NCI-H524 treated with DMSO at 0.1 percent for 48 hours (cell line): ENCODE measurements at places on chromosomes 6 and 20.

- DNase-seq: peak; percentile 27
Observed at GRCh38 chr6:94636780-94637385, 940.5 kb upstream of the MANEA start.

DNA sequence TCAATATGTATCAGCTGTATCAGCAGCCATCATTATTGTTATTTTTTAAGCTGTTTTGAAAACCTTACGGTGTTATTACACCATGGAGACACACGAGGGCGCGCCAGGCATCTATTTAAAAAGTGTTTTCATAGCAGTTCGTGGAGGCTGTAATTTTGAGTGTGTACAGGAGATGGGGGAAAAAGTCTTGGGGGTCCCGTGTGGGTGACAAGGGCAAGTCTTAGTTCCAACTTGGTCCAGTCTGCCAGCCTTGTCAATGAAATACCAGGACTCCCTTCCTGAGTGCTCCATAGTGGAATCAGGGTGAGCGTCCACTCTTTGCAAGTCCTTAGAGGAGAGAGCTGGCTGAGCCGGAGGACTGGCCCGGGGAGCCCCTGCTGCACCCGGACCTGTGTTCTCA, 43.3 kb downstream of the SLC2A10 start:
- DNase-seq: peak; percentile 53

GRCh38 chr6:25025248-25025918, 89.6 kb upstream of the RIPOR2 start:
- no peak for DNase-seq

- DNase-seq: peak; percentile 43
Observed at GRCh38 chr20:37987602-37988290, 45.5 kb downstream of the TTI1 start.

DNA sequence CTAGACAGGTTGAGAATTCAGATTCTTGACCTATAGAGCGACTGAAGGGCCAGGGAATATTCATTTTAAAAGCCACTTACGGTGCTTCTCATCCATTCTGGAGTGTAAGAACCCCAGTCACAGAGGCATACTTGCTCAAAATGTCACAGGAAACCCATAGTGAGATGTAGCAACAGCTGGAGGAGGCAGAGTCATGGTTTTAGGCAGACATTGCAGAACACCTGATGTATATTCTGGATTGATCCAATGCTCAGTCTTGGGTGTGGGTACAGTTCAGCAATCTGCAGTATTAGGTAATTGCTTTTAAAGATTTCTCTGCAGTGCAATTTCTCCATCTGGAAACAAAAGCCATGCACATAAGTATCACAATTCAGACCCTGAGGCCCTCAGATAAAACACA, 137.4 kb upstream of the SLC22A23 start:
- DNase-seq: no peak

- no peak for DNase-seq
Observed at GRCh38 chr6:158009114-158009891, 27.6 kb downstream of the SYNJ2 start.

DNA sequence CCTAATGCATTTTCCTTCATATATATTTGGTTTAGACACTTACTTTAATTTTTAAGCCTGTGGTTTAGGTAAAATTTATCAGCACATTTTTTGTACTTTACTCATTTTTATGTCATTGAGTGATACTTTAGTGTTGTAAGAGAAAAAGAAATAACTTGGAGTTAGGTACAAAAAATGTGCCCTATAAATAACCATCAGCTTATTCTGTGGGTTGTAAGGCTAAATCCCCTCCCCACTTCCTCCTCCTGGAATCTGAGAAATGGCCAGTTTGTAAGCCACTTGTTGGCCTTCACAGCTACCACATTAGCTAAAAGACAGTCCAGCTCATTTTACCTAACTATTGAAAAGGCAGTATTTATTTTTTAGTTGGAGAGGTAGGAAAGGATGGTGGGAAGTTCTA, 576.3 kb downstream of the PKHD1 start:
- no peak for DNase-seq

GRCh38 chr20:51084593-51085377, 61.9 kb upstream of the KCNG1 start:
- no peak for DNase-seq

DNA sequence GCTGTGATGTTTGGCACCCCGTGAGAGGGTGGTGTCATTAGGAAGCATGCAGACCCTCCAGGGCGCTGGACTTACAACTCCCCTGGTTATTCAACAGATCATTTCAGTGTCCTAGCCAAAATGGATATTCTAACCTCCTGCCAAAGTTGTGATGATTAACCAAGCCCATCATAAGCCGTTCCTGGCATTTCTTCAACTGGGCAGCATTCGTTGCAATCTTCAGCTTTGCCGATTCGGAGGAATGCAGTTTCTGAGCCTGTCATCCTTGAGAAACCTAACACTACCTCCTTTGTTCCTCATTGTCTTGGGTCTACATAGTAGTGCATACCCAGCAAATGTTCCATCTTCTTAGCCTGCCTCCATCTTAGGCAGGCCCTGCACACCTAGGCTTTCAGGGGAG, 79.2 kb upstream of the MAP3K4 start:
- DNase-seq: no peak

GRCh38 chr20:57821935-57822334, 112.1 kb upstream of the PMEPA1 start:
- no peak for DNase-seq

DNA sequence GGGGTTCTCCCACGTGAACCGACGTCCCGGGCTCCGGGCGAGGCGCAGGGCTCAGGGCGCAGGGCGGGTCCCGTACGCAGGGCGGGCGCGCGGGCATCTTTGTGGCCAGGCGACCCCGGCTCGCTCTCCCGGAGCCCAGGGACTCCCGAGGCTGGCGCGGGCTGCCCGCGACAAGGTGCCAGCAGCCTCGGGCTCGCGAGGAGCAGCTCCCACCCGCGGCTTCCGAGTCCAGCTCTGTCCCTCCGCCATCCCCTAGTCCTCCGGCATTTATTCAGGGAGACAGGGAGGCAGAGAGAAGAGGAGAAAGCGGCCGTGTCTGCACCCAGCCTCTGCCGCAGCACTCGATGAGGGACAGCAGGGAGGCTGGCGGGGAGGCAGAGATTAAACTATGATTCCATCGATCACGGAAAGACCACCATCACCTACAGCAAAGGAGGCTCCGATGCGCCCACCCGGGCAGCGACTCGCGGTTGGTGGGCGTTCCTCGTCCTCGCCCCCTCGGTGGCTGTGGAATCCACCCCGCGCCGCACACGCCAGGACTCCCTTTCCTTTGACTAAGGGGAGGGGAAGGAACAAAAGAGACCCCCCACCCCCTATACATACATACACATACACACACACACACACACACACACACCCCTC, 1.1 kb downstream of the RGS17 start:
- DNase-seq: no peak
